ENCODE measurements at places on chromosomes 11 and 22. TPM values are rescaled to one million over a fixed set of nuclear protein-coding genes. Genes with fewer than 3 reads are reported as not detected.

DNA sequence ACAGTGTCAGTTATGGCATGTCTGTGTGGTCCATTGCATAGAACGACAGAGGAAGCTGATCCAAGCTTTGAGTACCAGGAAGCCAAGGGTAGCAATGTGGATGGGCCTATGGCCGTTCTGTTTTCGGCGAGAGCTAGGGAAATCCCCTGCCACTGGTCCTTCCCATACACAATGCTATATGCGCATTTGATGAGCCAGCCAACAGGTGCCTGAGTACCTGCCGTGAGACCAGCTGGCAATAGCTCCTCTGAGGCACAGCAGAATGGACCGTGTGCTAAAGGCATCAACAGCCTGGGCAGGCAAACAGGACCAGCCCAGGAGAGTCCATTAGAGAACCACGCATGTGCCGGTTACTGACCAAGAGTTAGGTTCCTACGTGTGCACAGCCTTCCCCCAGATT lies 753.0 kb downstream of the NTM start:
- DNase-seq: no peak
- no peak overlapping the region for H3K27ac ChIP-seq
- no peaks in the 10 kb centered on the region for H3K36me3 ChIP-seq
- no peak overlapping the region for H3K4me3 ChIP-seq
- no peaks in the 10 kb centered on the region for H3K27me3 ChIP-seq

GRCh38 chr22:23424031-23424430 lies 156.1 kb downstream of the IGLL1 start:
- H3K27ac ChIP-seq: no peak overlapping the region
- H3K36me3 ChIP-seq: no peaks in the 10 kb centered on the region
- H3K27me3 ChIP-seq: 0 out of 2 replicates have a peak, but pooled peaks cover 2% of the 10 kb centered on the region
- no peaks in the 10 kb centered on the region for H3K4me1 ChIP-seq

DNA sequence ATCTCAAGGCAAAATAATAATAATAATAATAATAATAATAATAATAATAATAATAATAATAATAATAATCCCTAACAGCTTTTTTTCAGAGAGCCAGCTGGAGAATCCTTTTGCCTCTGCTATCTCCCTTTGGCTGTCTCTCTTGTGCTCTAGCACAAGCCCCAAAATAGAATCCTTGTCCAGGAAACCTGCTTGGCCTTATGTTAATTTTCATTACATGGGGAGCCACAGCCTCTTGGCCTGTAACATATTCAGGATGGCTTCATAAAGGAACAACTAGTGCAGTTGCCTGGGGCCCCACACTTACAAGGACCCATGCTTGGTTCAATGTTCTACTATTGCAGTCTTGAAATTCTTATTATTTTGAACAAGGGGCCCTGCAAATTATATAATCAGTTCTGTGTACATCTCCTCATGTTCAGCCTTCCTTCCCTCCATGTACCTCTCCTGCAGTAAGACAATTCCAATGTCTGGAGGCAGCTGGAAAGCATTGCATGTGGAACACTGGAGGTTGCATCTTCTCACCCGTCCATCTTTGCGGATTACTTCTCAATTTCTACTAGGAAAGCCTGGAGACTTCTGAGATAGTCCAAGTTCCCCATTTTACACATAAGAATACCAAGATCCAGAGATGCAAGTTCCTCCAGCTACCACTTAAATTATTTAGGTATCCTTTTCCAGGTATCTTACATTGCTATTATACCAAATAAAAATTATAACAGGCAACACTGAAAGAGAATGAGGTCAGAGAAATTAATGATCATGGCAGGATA lies 37.8 kb upstream of the SORL1 start:
- H3K27me3 ChIP-seq: no peaks in the 10 kb centered on the region
- no peak overlapping the region for H3K27ac ChIP-seq
- no peaks in the 10 kb centered on the region for H3K4me1 ChIP-seq
- DNase-seq: no peak
- no peaks in the 10 kb centered on the region for H3K36me3 ChIP-seq

DNA sequence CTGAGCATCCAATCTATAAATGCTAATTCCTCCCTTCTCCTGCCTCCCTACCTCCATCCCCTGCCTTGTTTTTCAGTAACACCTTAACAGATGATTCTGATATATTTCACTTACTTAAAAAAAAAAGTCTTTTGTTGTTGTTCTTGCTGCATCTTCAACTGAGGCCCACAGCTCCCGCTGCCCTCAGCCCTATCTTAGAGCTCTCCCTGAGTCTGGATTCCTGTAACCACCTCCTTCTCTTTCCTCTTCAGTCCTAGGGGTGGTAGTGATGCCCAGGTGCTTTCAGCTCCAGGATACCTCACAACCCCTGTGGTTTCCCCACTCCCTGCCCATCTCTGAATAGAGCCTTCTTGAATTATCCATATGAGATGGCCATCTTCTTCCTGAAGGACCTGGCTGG lies 3.7 kb upstream of the KCNE3 start:
- H3K36me3 ChIP-seq: no peaks in the 10 kb centered on the region
- no peaks in the 10 kb centered on the region for H3K27me3 ChIP-seq
- no peak overlapping the region for H3K4me3 ChIP-seq
- peaks cover 10% of the 10 kb centered on the region for H3K4me1 ChIP-seq

GRCh38 chr22:27752771-27753170 lies 48.8 kb downstream of the MN1 start:
- no peak overlapping the region for H3K4me3 ChIP-seq
- H3K36me3 ChIP-seq: no peaks in the 10 kb centered on the region
- H3K4me1 ChIP-seq: peaks cover 30% of the 10 kb centered on the region

GRCh38 chr22:20660441-20661054 lies 113.4 kb upstream of the SERPIND1 start:
- no peaks in the 10 kb centered on the region for H3K36me3 ChIP-seq
- no peak overlapping the region for H3K4me3 ChIP-seq
- no peak for DNase-seq
- H3K4me1 ChIP-seq: no peaks in the 10 kb centered on the region
- no peak overlapping the region for H3K27ac ChIP-seq

DNA sequence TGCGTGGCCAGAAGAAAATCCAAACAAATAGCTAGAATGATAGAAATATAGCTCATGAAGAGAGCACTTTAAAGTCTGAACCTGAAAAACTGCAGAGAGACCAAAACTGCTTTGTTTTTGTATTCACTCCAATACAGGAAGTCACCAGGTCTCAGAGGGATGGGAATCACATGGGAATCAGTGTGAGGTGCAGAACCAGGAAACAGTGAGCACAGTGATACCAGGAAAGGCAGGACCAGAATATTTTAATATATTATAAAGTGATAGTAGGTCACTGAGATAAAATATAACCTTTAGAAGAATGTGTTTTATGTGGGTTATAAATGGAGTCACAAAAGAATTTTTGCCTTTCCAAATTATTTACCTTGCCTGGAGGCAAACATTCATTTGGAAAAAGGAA lies 277.3 kb downstream of the CASP12 start:
- no peak overlapping the region for H3K27ac ChIP-seq
- no peaks in the 10 kb centered on the region for H3K27me3 ChIP-seq
- H3K4me1 ChIP-seq: no peaks in the 10 kb centered on the region
- no peaks in the 10 kb centered on the region for H3K36me3 ChIP-seq
- no peak overlapping the region for H3K4me3 ChIP-seq

- peaks cover 1% of the 10 kb centered on the region for H3K36me3 ChIP-seq
- H3K4me3 ChIP-seq: no peak overlapping the region
- peaks cover 28% of the 10 kb centered on the region for H3K4me1 ChIP-seq
- peak; percentile 43 for DNase-seq
Observed at GRCh38 chr11:778976-779954, 2.0 kb upstream of the GATD1 start.

DNA sequence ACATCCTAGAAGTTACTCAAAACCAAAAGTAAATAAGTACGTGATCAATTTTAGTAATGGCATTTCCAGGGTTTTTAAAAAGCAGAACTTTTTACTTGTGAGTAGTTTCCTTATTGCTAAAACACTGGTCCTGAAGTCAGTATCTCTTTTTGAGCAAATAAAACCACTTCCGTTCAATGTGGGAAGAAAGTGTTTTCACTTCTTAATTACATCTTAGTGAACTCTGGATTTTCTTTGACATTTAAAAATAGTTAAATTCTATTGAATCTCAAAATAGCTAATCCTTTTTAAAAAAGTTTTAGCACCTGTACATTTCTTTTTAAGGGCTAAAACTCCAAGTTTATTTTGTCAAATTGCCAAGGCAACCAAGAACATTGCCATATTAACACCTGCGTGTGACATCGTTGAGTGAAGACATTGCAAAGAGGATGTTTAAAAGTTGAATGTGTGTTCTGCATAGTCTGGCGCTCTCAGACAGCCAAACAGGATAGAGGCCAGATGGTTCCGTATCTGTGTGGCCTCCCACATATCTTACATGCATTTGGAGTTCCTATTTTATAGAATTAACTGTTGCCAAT lies 17.2 kb upstream of the OR5B21 start:
- H3K27me3 ChIP-seq: no peaks in the 10 kb centered on the region
- H3K4me3 ChIP-seq: no peak overlapping the region
- H3K36me3 ChIP-seq: no peaks in the 10 kb centered on the region
- DNase-seq: no peak
- H3K27ac ChIP-seq: no peak overlapping the region

- no peaks in the 10 kb centered on the region for H3K36me3 ChIP-seq
- H3K27ac ChIP-seq: no peak overlapping the region
- no peaks in the 10 kb centered on the region for H3K4me1 ChIP-seq
- no peaks in the 10 kb centered on the region for H3K27me3 ChIP-seq
Observed at GRCh38 chr11:35404388-35404775, 15.0 kb downstream of the SLC1A2 start.

GRCh38 chr11:69746752-69747742 lies 28.1 kb downstream of the FGF4 start:
- H3K4me3 ChIP-seq: no peak overlapping the region
- H3K36me3 ChIP-seq: no peaks in the 10 kb centered on the region
- no peak overlapping the region for H3K27ac ChIP-seq
- peaks cover 5% of the 10 kb centered on the region for H3K4me1 ChIP-seq
- H3K27me3 ChIP-seq: no peaks in the 10 kb centered on the region

GRCh38 chr11:93577286-93577685 lies 34.1 kb upstream of the SMCO4 start:
- no peaks in the 10 kb centered on the region for H3K4me1 ChIP-seq
- no peak overlapping the region for H3K27ac ChIP-seq
- no peaks in the 10 kb centered on the region for H3K36me3 ChIP-seq

- H3K27ac ChIP-seq: no peak overlapping the region
- no peak for DNase-seq
- H3K27me3 ChIP-seq: no peaks in the 10 kb centered on the region
Observed at GRCh38 chr11:7436657-7437056, 48.6 kb upstream of the OLFML1 start.

- peaks cover 9% of the 10 kb centered on the region for H3K36me3 ChIP-seq
- no peak overlapping the region for H3K4me3 ChIP-seq
- H3K27ac ChIP-seq: no peak overlapping the region
- H3K4me1 ChIP-seq: no peaks in the 10 kb centered on the region
- no peak for DNase-seq
Observed at GRCh38 chr11:78207532-78208256, 19.0 kb downstream of the USP35 start.

- no peak for DNase-seq
- no peaks in the 10 kb centered on the region for H3K4me1 ChIP-seq
- H3K27ac ChIP-seq: no peak overlapping the region
- H3K27me3 ChIP-seq: no peaks in the 10 kb centered on the region
Observed at GRCh38 chr11:126115816-126116331, 53.2 kb upstream of the CDON start.

DNA sequence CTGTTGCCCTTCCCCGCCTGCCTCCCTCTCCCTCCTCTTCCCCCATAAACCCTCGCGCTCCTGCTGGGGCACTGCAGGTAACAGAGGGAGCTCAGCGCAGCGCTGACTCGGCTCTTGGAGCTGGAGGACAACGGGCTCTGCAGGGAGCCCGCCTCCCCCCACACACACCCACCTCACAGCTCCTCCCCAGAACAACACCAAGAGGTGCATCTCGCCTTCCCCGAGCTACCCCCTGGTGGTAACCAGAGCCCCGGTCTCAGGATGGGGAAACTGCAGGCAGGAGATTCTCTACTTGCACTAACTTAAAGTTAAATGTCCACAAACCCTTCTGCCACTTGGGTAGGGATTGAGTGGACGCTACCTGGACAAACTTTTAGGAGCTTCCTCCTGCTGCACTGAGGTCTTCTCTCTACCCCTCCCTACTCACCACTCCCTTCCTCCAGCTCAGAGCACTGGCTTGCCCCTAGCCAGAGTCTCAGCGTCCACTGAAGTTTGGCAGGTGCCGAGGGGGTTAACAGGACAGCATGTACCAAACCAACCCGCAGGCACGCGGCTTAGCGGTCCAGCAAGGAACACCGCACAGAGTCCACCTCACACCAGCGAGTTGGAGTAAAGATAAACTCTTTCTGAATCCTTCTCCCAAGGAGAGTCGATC lies 4.0 kb upstream of the SCN4B start:
- peaks cover 79% of the 10 kb centered on the region for H3K27me3 ChIP-seq
- peaks cover 37% of the 10 kb centered on the region for H3K4me1 ChIP-seq
- H3K4me3 ChIP-seq: peak overlapping the region; percentile 40
- H3K27ac ChIP-seq: no peak overlapping the region
- no peaks in the 10 kb centered on the region for H3K36me3 ChIP-seq
- DNase-seq: no peak

- no peaks in the 10 kb centered on the region for H3K27me3 ChIP-seq
- peaks cover 11% of the 10 kb centered on the region for H3K4me1 ChIP-seq
- H3K4me3 ChIP-seq: no peak overlapping the region
- no peak overlapping the region for H3K27ac ChIP-seq
Observed at GRCh38 chr11:33779849-33780528, 5.7 kb upstream of the FBXO3 start.

DNA sequence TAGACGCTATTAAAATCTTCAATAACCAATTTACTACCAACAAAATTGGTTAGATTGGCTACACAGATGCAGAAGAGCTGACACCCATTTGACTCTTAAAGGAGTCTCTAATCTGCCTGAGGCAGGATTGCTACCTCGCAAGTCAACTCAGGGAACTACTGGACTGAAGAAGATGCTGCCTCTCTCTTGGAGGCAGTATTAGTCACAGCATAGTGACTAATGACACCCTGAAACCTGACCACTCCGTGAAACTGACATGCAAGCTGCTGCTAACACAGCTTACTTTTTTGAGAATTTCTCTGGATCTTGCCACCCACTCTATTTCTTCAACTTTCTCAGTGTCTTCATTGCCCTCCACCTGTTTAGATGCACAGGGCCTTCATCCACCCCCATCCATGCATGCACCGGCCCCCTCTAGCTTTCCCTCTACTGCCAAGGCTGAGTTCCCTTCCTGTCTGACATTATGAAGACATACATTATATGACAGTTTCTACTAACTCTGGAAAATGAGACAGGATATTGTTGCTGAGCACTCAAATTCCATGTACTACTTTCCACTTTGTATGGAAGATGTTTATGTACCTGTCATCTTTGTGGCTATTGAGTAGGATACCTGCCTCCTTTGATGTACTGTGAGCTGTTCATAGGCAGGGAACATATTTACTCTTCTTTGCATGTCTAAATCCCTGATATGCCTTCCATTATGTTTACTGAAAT lies 183.2 kb downstream of the MSANTD4 start:
- no peak for DNase-seq
- no peak overlapping the region for H3K4me3 ChIP-seq
- no peaks in the 10 kb centered on the region for H3K4me1 ChIP-seq
- H3K27ac ChIP-seq: no peak overlapping the region

The PIH1D2 gene
- total RNA-seq: 0.73 TPM

The PATE4 gene
- not detected for total RNA-seq

The GAL3ST3 gene
- total RNA-seq: 21.1 TPM

The PKNOX2 gene
- total RNA-seq: 2.0 TPM

The POU2AF3 gene
- total RNA-seq: 1.6 TPM

The PARVG gene
- total RNA-seq: 0.50 TPM

The INS gene
- total RNA-seq: not detected

The YAP1 gene
- 111 TPM for total RNA-seq

The CASP1 gene
- total RNA-seq: not detected

All from H1 (cell line).